Pulmonary artery endothelial cell (primary cell): ENCODE measurements at places on chromosomes 11 and 22. TPM values are rescaled to one million over a fixed set of nuclear protein-coding genes. Genes with fewer than 3 reads are reported as not detected.

Gene MS4A5
- total RNA-seq: not detected in 2 replicates

Gene FOLR2
- not detected in 2 replicates for total RNA-seq

Gene ESAM
- 85.7 and 102 TPM in 2 replicates for total RNA-seq

Gene MIOX
- not detected in 2 replicates for total RNA-seq

Gene OR52N5
- not detected in 2 replicates for total RNA-seq

Gene PDGFB
- 53.3 and 69.0 TPM in 2 replicates for total RNA-seq
